ENCODE measurements at places on chromosomes 2 and 18.

DNA sequence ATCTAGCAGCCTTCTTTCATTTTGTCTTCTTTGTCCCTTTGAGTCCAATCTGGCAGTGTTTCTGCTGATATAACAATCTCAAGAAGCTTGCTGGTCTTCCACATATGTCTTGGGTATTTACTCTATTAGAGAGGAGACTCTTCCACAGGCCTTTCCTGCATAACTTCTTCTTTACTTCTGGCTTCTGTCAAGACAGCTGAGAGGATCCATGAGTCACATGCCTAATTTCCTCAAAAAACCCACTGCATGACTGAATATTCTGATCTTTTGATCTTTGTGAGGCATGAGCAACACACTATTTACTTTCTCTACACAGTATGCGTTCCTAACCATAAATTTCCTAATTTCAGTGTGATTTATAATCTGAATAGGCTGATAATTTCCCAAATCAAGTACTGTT is 5.1 kb upstream of the DCC start:
- DNase-seq, result no peak

GRCh38 chr2:23420840-23421476 is 36.0 kb downstream of the KLHL29 start:
- no peak for DNase-seq

GRCh38 chr18:49949951-49950395 is 136.6 kb upstream of the ACAA2 start:
- DNase-seq, result no peak

GRCh38 chr2:105917226-105917625 is 172.5 kb downstream of the NCK2 start:
- DNase-seq, result no peak

DNA sequence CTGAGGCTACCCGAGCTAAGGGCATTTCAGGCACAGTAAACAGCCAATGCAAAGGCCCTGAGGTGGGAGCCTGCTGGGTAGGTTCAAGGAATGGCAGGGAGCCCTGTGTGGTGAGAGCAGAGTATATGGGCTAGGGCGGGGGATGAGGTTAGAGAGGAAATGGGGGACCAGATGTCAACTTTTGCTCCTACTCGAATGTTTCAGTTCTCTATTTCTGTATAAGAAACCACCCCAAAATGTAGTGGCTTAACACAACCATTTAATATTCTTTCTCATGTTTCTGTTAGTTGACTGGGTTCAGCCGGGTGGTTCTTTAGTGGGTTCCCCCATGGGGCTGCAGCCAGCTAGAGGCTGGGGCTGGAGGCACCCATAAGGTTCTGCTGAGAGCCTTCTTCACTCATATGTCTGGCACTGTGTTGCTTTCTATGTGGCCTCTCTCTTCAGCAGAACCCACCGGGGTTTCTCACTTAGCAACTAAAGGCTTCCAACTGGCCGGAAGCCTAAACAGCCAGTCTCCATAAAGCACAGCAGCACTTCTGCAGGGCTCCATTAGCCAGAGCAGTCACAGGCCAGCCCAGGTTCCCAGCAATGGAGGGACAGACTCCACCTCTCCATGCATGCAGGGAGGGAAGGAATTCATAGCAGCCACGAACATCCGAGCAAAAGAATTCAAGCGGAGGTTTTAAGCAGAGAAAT is 5.6 kb upstream of the ATOH8 start:
- DNase-seq, result no peak

GRCh38 chr18:58762781-58763171 is 91.5 kb downstream of the MALT1 start:
- no peak for DNase-seq

- DNase-seq, result no peak
Observed at GRCh38 chr2:20099780-20100179, 48.4 kb upstream of the LAPTM4A start.

Measured in activated CD4-positive, alpha-beta T cell treated with anti-CD3 and anti-CD28 coated beads, Interleukin-10, Interleukin-2, amounts not matched to agents 100 ng/mL and 50 ng/mL, durations not matched to agents 16 hours and 8 hours (primary cell).